ENCODE measurements at places on chromosomes 6 and 20.

- no peak for DNase-seq
These were observed 4.9 kb upstream of the ARFGAP1 start for GRCh38 chr20:63267691-63268090.

GRCh38 chr6:11943060-11943459 is 69.1 kb upstream of the HIVEP1 start:
- no peak for DNase-seq

GRCh38 chr6:110786696-110787095 is 28.6 kb downstream of the CDK19 start:
- no peak for DNase-seq

GRCh38 chr20:32484225-32484957 is 100.7 kb downstream of the NOL4L start:
- no peak for DNase-seq

- no peak for DNase-seq
These were observed 725 bp downstream of the TM9SF4 start for GRCh38 chr20:32110173-32110704.

DNA sequence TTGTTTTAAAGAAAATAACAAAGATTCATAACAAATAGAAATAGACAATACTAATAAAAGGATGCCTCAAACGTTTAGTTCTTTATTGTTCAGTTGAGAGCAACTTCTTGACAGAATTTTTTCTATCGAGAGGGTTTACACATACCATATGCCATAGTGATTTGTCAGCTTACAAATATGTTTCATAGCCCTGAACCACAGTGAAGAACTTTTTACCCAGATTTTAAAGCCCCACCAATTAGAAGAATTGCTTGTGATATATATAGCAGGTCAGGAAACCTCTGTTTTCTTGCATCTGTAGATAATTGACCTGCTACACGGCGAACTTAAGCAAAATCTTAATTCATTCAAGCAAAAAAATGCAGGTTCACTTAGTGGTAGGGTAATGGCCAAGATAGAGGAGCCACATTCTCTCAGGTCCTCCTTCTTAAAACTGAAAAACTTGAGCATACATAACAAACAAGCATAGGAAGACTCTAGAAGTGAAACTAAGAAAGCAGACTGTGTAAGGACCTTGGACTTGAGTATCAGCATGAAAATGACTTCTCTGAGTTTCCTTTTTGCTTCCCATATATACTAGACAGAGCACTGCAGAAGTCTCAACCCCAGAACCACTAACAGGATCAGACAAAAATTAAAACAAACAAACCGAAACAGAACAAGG is 39.5 kb downstream of the CRISP1 start:
- no peak for DNase-seq

DNA sequence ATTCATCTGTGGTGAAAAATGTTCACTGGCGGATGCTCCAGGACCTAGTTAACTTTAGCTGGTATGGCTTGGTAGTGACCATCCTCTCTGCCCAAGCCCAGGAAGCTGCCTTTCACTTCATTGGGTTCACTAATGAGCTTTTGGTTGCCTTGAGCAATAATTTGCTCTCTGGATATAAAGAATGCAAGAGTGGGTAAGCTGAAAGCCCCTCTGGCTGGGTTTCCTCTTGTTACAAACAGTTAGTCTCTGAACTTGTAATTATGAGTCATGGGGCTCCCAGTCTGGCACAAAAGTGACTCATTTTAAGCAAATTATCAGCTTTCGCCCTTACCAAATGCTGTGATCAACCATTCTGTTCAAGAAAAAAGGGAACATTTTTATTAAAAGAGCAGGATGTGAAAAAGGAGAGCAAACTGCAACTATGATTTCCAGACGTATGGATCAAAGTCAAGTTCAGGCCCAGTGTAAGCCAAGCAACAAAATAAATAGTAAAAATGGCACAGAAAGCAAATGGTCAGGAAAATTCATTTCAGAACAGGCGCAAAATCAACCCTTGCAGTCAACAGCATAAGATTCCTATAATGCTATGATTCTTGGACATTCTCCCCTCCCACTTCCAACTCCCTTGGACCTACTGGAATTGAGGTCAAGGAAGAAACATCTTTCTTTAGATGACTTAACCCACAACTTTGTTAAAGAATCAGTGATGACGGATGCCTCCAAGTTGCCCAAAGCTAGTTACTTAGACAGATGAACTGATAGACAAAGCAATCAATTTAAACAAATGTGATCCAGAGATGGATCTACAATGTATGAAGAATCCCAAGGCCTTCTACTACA is 130.0 kb upstream of the KCNK16 start:
- DNase-seq, result no peak

GRCh38 chr6:135181333-135182070 is 394 bp downstream of the MYB start:
- no peak for DNase-seq

DNA sequence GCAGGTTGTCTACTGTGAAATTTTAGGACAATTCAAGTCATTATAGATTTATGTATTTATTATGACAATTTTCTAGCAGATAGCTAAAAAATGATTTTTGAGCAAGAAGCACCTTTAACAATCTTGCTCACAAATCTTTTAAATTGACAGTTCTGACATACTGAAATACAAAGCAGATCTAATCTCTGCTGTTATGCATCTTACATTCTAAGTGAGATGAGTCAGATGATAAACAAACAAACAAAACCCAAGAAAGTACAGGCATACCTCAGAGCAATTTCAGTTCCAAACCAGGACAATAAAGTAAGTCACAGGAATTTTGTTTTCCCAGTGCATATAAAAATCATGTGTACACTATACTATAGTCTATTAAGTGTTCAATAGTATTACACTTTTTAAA is 430.7 kb upstream of the PTCHD4 start:
- no peak for DNase-seq

GRCh38 chr6:43776799-43777776 is 7.1 kb downstream of the VEGFA start:
- no peak for DNase-seq

DNA sequence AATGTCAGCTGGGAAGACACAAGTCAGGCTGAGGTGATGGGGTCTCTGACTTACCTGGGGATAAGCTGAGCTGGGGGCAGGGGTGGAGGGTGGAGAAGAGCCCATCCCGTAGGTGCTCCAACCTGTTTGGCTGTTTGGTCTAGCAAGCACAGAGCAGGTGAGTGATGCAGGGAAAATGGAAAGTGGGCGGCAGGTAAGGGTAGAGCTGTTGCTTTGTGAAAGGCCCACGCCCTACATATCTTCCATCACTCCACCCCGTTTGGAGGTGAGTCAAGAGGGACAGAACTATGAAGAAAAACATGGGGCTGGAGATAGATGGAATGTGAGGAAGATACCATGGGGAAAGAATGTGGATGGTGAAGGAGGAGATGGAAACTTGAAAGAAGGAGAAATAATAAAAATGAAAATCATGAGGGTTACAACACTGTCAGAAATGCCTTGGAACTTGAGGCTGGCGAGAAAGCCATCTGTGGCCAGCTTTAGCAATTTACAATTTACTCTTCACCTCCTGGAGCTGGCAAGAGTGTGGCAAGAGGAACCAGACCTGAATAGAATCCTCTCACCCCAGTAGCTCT is 1.3 kb downstream of the LY6G6C start:
- no peak for DNase-seq

DNA sequence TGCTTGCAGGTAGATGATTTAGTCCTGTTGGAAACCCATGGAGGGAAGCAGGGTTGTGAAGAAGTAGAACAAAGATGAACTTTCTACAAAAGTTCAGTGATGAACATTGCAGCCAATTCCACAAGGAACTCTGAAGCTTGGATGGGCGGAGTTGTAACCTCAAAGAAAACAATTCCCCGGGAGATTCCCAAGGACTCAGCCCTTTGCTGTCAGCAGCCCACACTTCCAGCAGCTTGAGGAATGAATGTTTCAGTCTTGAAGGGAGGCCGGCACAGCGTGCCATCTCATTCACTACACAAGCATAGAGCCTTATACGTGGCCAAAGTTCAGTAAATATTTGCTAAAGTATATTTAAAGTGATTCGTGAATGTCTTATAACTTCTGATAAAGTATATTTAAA is 269.4 kb downstream of the NKAIN2 start:
- DNase-seq, result no peak

DNA sequence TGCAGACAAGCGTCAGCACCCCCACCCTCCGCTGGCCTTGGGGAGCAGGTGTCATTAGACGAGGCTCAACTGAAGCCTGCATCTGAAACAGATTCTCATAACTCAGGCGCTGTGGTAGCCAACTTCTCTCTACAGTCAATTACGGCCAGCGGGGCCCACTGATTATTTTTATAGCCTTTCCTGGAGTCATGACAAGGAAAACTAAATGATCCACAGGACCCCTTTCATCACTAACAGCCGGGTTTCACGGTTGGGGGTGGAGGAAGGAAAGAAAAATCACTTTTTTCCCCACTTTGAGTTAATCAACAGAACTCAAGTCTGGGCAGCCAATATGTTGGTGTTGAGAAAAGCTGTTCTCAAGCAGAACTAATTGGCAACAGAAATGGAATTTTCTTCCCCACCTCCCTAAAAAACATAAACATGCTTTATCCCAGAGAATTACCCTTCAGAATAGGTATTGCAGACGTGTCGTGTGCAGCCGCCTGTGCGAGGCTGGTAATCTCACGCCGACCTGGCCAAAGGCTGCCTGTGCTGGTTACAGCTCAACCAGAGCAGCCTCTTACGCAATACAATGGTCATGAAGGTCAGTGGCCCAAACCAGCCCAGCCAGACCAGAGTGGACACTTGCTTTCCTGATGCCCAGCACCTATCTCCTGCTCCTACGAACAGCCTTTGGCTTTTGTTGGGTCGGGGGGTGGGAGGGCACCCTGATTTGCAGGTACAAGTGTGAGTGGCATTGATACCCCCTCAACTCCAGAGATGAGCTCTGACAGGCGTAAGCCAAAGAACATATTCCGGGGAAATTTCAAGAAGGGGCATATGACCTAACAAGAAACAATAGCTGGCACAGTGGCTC is 11.0 kb downstream of the RIPOR3 start:
- DNase-seq, result no peak

- no peak for DNase-seq
These were observed 186.0 kb upstream of the MMS22L start for GRCh38 chr6:97468981-97469380.

GRCh38 chr6:26342106-26343004 is 22.6 kb upstream of the BTN3A2 start:
- no peak for DNase-seq

- DNase-seq, result no peak
These were observed 567.9 kb upstream of the CITED2 start for GRCh38 chr6:139942331-139942730.

GRCh38 chr6:120352491-120352890 is 981.8 kb downstream of the TBC1D32 start:
- DNase-seq, result no peak

GRCh38 chr6:87078983-87079616 is 15.8 kb downstream of the CGA start:
- DNase-seq, result peak; percentile 33

DNA sequence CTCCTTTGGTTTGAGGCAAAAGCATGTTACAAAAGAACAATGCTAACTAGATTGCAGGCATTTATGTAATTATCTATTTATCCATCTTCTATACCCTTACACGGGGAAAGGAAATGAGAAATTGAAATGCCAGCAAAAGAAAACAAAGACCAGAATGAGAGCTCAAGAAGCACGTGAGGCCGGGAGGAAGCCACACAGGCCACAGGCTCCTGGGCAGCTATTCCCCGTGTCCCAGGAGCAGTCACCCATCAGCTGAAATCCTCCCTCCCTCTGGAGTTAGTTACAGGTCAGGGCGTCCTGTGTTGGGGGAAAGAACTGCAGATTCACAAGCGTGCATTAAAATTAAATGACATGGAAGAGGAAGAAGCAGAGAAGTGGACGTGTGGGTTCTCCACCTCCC is 64.7 kb upstream of the RPS6KA2 start:
- DNase-seq, result no peak

DNA sequence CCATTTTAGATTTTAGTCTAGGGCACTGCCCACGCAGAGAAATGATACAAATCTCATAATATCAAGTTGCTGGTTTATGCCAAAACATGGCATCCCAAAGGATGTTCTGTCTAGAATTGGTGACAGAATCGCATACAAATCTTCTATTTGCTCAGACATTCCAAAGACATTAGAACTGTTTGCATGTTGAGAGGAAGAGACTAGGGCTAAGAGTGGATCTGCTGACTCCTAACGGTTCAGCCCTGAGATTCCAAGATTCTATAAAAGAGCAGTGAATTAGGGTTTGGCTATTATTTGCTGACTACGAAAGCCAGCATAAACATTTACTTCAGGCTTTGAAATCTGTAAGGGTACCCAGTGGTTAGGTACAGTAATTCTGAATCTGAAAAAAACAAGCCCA is 3.6 kb downstream of the EPB41L2 start:
- no peak for DNase-seq

- DNase-seq, result no peak
These were observed 5.2 kb upstream of the BPIFA2 start for GRCh38 chr20:33162753-33163152.

GRCh38 chr20:19748681-19749080 is 9.4 kb upstream of the RIN2 start:
- no peak for DNase-seq

- no peak for DNase-seq
These were observed 151.3 kb downstream of the F13A1 start for GRCh38 chr6:6169141-6169540.

- DNase-seq, result no peak
These were observed 37.4 kb upstream of the BHLHE23 start for GRCh38 chr20:63044204-63044600.

DNA sequence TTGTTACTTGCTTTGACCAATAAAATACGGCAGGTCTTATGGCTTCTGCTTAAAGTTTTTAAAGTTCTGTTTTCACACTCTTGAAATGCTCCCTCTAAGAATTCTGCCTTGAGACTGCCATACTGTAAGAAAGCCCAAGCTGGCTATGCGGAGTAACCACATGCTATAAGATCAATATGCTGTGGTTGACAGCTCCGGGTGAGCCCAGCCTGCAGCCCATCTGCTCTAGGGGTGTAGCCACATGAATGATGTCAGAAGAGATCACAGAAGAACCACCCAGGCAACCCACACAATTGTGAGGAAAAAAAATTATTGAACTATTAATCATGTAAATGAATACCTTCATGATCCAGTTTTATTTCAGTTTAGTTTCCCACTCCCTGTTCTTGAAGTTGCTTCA is 26.1 kb upstream of the SH3BGRL2 start:
- no peak for DNase-seq

DNA sequence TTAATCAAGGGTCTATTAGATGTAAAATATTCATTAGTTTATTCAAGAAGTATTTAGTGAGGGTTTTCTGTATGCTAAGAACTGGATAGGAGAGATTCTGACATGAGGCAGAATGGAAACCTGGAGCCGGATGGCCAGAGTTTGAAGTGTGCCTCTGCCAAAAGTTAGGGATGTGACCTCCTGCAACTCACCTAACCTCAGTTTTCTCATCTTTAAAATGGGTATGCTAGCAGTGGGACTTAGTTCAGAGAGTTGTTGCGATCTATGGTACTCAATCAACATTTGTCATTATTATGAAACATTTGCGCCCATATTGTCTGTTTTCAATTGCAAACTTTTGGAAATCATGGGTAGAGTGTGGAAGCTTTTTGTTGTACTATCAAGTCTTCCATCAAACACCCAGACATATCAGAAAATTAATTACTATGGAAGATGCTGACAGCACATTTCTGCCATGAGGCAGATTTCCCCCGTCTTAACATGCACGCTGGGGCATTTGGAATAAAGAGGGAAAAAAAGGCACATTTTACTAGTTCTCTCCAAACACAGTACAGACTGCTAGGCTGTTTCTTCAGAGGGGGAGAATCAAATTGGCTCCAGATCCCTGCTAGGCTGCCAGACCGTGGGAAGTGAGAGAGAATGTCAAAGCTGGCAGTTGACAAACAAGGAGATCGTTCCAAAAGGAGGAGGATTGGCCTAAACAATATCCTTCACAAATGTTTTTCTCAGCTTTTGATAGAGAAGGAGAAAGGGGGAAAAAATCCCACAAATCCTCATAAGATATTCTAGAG is 205.3 kb upstream of the TSHZ2 start:
- DNase-seq, result no peak
